ENCODE measurements at places on chromosomes 5 and 9.

- no peak for DNase-seq
These were observed 344.8 kb upstream of the RPS23 start for GRCh38 chr5:82622711-82623514.

- no peak for DNase-seq
These were observed 515.0 kb downstream of the EFNA5 start for GRCh38 chr5:107155707-107156106.

DNA sequence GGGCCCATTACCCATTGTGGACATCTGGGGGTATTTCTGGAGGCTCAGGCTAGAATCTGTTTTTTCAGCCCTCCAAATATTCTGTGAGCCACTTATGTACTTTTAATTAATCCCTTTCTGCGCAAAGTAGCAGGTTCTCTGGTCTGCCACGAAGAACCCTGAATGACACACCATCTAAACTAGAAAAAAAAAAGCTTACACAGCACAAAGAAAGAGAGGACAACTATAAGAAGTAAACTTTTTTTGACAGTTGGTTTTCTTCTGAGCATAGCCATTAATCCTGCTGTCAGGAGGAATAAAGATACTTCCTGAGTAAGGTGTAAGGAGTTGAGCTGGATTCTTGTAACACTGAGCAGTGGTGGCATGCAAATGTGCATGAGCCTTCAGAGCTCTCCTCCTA is 327.5 kb downstream of the TMEM232 start:
- no peak for DNase-seq

GRCh38 chr9:71733176-71733575 is 35.1 kb downstream of the CEMIP2 start:
- no peak for DNase-seq

DNA sequence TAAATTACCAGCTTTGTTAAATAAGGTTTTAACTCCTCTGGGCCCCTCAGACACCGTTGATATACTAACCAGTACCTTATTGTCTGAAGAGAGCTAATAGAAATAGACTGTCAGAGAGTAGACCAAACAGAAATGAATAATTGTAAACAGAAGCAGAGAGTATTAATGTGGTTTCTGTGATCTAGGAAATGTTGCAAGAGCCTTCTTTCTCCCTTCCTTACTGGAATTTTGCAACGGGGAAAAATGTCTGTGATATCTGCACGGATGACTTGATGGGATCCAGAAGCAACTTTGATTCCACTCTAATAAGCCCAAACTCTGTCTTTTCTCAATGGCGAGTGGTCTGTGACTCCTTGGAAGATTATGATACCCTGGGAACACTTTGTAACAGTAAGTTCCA is 5.1 kb downstream of the TYRP1 start:
- DNase-seq = no peak

GRCh38 chr9:133913571-133914369 is 78.4 kb downstream of the VAV2 start:
- no peak for DNase-seq

- no peak for DNase-seq
These were observed 62.0 kb downstream of the RASGRF2 start for GRCh38 chr5:81021951-81022687.

GRCh38 chr9:107856633-107857032 is 367.1 kb upstream of the KLF4 start:
- no peak for DNase-seq

- DNase-seq = peak; percentile 10
These were observed 57.2 kb upstream of the DHFR start for GRCh38 chr5:80711938-80712337.

DNA sequence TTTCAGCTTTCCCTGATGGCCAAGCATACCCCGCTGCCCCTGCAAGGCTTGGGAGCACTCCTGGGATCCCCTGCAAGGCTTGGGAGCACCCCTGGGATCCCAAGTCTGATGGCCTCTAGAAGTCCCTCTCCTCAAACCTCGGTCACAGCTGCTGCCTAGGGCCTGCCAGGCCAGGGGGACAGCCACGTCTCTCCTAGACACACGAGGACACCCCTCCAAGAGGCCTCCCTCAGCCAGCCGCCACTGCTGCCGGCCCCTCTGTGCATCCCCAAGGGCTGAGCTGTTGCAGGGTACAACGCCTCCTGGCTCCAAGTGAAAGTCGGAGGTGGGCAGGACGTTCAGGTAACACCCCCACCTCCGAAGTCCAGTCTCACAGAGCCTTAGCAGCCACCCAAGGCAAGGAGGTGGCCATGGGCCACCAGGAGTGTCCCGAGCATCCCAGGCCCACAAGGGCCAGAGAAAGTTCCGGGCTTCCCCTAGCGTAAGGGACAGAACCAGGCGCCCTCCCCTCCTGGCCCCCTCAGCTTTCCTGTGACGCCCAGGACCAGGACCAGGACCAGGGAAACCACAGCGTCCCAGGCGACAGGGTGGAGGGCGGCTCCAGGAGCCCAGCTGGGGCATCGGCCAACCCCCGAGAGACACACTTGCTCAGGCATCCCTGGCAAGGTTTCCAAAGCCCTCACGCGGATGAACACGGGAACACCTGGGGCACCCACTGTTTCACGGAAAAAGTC is 17.3 kb upstream of the SLC12A7 start:
- DNase-seq = no peak

- no peak for DNase-seq
These were observed 147.5 kb downstream of the SLIT3 start for GRCh38 chr5:169153405-169153804.

DNA sequence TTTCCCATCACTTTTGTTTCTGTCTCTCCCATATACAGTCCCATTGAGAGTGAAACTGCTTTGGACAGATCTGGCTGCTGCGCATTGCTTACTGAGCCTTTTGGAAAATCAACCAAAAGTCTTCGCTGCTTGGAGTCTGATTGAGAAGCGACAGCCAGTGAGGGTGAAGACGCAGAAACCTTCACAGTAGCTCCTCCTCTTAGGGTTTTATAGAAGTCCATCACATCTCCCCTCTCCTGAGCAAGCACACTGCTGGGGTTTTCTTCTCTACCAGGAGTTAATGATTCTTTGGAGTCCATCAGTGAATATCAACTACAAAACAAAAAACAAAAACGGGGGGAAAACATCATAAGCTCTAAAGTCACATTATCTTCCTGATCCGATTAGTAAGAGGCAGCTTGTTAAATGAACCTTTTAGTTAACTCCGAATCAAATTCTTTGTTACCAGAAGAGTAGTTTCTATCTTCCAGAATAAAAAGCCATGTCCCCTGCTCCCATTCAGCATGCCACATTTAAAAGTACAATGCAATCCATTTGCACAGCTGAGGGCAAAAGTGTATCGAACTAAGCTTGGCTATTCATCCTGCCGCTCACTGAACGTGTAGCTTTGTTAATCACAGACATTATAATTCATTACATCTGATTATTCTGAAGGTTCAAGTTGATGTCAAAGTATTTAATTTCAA is 2.8 kb downstream of the NR3C1 start:
- no peak for DNase-seq

DNA sequence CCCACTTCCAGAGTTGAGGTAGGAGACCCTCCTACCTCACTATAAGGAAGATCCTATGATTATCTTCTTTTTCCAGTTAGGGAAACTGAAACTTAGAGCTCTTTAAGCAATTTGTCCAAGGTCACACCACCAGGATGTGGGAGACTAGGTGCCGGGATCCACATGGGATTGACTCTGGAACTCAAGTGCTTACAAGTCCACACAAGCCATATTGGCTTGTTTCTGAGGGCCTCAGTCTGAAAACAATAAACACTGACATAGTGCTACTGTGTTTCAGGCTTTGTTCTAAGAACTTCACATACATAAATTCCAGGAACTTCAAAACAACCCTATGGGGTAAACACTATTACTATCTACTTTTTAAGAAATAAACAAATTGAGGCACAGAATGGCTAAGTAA is 481.3 kb downstream of the ZSWIM6 start:
- no peak for DNase-seq

- peak; percentile 51 for DNase-seq
These were observed 265.8 kb downstream of the MLLT3 start for GRCh38 chr9:20356403-20357036.

DNA sequence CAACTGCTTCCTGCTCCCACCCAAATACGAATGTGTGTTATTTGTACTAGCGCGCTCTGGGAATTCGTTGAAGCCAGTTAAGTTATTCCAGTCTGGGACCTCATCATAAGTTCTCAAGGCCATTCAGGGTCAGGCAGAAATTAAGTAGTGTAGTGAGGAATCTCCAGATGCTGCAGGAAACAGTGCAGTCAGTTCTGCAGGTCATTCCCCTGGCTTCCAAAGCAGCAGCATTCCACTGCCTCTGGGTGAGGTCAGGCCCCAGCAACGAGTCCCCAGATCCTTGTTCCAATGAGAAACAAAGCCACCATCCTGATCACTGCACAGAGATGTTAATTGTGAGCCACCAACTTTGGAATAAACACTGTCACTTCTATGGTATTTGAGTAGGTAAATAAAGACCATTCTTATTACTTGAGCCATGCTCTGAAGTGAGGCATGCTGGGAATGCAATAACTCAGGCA is 33.1 kb downstream of the SVEP1 start:
- no peak for DNase-seq

DNA sequence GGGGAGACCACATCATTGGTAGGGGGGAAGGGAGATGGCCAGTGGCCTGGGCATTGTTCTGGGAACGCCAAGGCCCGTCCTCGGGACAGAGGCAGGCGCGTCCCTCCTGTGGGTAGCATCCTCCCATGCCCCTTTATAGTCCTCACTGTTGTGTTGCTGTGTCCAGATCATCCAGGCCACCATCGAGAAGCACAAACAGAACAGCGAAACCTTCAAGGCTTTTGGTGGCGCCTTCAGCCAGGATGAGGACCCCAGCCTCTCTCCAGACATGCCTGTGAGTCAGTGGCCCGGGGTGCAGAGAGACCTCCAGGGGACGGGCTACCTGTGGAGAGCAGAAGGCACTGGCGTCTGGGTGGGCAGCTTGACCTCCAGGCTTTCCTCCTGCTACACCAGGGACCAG is 38.4 kb upstream of the SUSD3 start:
- no peak for DNase-seq

- DNase-seq = no peak
These were observed 67.9 kb downstream of the KIAA1958 start for GRCh38 chr9:112554516-112554915.

DNA sequence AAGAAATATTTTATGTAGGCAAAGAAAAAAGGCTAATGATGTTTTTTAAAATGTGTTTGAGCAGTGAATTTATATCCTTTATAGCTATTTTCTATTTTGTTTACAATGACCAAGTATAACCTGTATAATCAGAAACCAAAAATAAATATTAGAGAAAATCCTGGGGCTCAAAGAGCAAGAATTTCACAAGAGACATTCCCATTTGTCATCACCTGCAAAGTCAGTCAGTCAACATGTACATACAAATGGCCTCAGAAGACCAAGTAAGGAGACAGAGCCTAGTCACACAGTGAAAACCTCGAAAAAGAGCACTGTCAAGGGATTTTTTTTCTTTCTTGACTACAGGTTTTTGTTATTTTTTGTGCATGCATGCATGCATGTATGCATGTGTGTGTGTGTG is 231.4 kb downstream of the GLIS3 start:
- no peak for DNase-seq

GRCh38 chr9:99126312-99126711 is 21.4 kb downstream of the TGFBR1 start:
- no peak for DNase-seq

GRCh38 chr5:178531786-178532185 is 58.4 kb downstream of the COL23A1 start:
- no peak for DNase-seq

GRCh38 chr9:20603524-20604268 is 18.6 kb downstream of the MLLT3 start:
- DNase-seq = no peak

GRCh38 chr5:40404613-40405012 is 275.1 kb upstream of the PTGER4 start:
- DNase-seq = no peak

DNA sequence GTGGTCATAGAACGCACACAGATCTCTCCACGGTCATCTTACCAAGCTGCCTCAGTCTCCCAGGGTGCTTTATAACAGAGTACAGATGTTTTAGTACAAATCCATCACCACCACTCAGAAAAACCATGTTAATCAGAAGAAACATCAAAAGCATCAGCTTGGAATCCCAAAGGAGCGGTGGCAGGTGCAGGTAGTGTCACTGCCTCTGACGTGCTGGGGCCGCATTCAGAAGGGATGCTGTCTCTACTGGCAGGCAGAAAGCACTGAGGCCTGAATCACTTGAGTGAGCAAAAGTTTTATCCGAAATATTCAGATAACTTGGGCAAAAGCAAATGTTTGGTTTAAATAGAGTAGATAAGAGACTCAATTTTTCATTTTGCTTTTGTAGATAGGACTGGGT is 448.4 kb upstream of the ZNF608 start:
- DNase-seq = no peak

- DNase-seq = no peak
These were observed 6.0 kb downstream of the CAMK4 start for GRCh38 chr5:111229871-111230810.

GRCh38 chr5:110757118-110757729 is 18.4 kb downstream of the SLC25A46 start:
- DNase-seq = peak; percentile 8

- DNase-seq = no peak
These were observed 94.6 kb upstream of the RANBP6 start for GRCh38 chr9:6109986-6110385.

DNA sequence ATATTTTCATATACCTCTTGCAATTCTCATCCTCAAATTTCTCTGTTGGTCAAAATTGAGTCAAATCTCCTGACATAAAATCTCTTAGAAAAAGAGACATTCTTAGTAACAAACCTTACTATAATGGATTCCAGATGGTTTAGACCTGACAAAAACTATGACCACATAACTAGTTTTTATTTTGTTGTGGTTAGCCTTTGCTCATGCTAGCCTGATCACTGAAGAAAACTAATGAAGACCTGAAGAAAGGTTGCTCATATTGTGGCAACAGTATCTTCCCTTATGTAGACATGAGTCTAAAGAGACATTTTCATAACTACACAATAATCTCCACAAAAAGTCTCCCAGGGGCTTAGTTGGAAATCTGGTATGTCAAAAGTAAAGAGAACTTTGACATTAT is 274.1 kb upstream of the TMEM161B start:
- DNase-seq = no peak

- no peak for DNase-seq
These were observed 23.5 kb downstream of the GGTA1 start for GRCh38 chr9:121476156-121476555.

- no peak for DNase-seq
These were observed 159.5 kb upstream of the IER5L start for GRCh38 chr9:129337336-129338140.

DNA sequence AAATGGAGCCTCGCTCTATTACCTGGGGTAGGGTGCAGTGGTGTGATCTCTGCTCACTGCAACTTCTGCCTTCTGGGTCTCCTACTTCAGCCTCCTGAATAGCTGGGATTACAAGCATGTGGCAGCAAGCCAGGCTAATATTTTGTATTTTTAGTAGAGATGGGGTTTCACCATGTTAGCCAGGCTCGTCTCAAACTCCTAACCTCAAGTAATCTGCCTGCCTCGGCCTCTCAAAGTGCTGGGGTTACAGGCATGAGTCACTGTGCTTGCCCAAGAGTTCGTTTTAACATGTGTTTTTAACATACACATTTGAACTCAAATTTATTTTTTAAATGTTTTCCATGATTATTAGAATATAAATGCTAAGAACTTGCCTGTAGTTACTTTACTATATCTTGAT is 34.2 kb downstream of the MARCHF6 start:
- DNase-seq = no peak

- DNase-seq = no peak
These were observed 17.5 kb downstream of the TMEM161B start for GRCh38 chr5:88251048-88251711.

- no peak for DNase-seq
These were observed 267.5 kb downstream of the NR3C1 start for GRCh38 chr5:143135832-143136551.

- DNase-seq = no peak
These were observed 82.1 kb downstream of the HRH2 start for GRCh38 chr5:175740014-175740413.

GRCh38 chr5:110651507-110651906 is 75.0 kb downstream of the TMEM232 start:
- no peak for DNase-seq
